ENCODE measurements at places on chromosomes 3 and 15. TPM values are rescaled to one million over a fixed set of nuclear protein-coding genes. Genes with fewer than 3 reads are reported as not detected.

Gene ACP3
- total RNA-seq, result not detected

Gene SUMF1
- 11.8 TPM for total RNA-seq

Gene IL1RAP
- total RNA-seq, result 46.5 TPM

Gene CCDC33
- total RNA-seq, result not detected

Gene IL5RA
- total RNA-seq, result not detected

Gene APOD
- 0.83 TPM for total RNA-seq

Gene CSPG5
- total RNA-seq, result 0.71 TPM

Gene GPR27
- total RNA-seq, result 6.3 TPM
